ENCODE measurements at places on chromosomes 11 and 22.

GRCh38 chr22:28547132-28547842 lies 132.4 kb downstream of the TTC28 start:
- no peak for DNase-seq

DNA sequence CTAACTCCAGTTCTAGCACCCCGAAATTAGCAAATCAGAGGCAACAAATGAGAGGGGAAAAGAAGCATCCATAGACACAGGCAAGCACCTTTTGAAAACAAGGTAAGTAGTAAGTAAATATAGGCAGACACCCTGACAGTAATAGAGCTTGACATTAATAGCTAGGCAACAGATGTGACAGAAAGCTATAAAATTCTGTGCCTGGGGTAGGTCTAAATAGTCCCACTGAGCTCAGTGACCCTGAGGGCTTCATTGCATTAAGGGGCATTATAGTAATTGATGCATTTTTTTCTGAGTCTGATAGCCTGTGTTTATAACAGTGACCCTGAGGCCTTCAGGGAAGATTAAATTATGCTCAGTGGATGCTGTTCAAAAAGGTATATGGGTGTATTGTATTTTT lies 197.1 kb downstream of the HIPK3 start:
- DNase-seq: no peak

DNA sequence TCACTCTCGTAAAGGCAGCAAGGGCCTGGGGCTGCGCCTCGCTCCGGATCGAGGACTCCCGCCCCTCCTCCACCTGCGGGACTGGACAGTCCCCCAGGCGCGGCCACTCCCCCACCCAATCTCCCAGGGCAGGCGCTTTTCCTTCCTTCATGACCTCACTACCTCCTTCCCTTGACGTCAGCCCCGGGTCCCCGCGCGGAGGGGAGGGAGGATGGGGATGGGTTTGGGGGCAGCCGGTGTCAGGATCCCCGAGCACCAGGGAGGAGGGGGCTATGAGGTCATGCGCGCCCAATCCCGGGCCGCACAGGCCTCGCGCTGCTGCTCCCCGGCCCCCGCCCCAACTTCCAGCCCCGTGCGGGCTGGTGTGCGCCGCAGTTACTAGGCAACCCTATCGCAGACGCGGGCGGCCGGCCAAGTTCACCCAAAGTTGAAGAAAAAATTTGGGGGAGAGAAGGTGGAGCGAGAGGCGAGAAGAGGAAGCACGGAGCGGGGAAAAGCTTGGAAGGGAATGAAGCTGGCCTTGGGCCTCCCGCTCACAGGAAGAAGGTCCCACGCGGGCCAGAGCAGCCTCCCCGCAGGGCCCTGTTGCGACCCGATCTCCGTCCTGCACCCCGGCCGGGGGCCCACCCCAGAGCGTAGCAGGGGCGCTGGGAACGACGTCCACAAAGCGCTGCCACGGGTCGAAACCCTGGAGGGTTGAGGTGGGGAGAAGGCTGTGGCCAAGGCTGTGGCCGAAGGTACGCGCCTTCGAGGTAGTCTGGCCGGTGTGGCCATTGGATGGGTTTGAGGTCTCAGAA lies 8.3 kb downstream of the WT1 start:
- DNase-seq: no peak

- no peak for DNase-seq
Observed at GRCh38 chr11:88827018-88827676, 238.6 kb downstream of the GRM5 start.

DNA sequence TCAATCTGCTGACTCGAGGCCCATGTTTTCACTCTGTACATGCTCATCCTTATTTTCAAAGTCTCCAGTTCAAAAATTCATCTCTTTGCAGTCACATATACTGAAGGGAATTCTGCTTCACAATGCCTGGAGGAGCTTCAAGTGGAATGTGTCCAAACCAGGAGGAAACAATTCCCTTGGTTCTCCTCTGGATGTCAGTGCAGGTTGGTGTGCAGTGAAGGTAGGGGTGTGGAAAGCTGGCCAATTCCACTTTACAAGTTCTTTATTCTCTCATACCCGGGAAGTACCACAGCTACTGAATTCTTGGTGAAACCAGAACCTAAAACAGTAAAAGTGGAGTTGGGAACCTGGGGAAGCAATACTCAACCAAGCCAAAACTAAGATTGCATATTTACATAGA lies 57.3 kb downstream of the BDNF start:
- DNase-seq: no peak

- no peak for DNase-seq
Observed at GRCh38 chr11:59198726-59199125, 14.0 kb downstream of the MPEG1 start.

DNA sequence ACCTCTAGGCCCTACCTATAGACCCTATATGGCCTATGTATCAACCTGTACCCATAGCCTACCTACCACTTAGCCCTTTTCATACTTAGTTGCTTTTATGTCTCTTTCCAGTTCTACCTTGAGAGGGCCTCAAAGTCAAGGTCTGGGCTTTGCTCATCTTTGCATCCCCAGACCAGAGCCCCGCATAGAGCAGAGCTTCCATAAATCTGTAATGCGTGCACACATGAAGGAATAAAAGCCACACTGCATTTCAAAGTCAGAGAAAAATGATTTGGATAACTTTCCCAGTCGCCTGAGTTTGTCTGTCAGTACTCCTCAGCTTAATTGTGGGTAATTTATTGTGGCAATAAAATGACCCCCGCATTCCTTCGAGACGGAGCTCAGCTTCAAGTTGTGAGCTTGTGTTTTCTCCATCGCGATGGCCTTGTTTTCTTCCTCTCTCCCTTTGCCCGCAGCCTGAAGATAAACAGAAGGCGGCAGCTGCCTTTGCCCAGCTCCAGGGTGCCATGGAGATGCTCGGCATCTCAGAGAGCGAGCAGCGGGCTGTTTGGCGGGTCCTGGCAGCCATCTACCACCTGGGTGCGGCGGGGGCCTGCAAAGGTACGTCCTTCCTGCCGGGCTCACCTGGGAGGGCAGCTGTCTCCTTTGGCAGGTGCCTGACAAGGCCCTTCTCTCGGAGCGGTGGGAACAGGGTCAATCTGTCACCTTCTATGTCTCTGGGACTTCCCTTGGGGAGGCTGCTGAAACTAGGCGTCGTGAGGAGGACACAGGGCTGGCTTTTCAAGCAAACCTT lies 55.7 kb downstream of the MYO18B start:
- DNase-seq: no peak

GRCh38 chr11:89321401-89321800 lies 143.7 kb downstream of the TYR start:
- DNase-seq: no peak

DNA sequence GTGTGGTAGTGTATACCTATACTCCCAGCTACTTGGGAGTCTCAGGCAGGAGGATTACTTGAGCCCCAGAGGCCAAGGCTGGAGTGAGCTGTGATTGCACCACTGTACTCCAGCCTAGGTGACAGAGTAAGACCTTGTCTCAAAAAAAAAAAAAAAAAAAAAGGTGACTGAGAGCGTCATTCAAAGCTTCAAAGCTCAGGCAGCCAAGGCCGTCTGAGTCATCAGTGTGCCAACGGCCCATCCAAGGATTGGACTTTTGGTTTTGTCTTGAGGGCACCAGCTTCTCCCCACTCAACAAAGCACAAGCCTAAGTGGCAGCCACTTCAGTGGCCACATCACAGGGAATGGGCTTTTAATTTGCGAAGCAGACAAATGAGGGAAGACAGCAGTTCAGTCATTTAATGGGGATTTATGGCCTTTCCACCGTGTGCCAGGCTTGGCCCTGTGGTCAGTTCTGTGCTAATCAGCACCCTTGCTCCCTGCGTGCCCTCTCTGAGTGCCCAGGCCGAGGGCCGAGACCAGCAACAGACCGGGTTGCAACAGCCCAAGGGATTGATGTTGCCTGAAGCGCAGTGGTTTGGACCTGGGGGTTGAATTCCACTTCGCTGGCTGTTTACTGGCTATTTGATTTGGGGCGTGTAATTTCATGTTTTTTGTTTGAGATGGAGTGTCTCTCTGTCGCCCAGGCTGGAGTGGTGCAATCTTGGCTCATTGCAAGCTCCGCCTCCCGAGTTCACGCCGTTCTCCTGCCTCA lies 30.2 kb upstream of the CRYBB3 start:
- DNase-seq: no peak

DNA sequence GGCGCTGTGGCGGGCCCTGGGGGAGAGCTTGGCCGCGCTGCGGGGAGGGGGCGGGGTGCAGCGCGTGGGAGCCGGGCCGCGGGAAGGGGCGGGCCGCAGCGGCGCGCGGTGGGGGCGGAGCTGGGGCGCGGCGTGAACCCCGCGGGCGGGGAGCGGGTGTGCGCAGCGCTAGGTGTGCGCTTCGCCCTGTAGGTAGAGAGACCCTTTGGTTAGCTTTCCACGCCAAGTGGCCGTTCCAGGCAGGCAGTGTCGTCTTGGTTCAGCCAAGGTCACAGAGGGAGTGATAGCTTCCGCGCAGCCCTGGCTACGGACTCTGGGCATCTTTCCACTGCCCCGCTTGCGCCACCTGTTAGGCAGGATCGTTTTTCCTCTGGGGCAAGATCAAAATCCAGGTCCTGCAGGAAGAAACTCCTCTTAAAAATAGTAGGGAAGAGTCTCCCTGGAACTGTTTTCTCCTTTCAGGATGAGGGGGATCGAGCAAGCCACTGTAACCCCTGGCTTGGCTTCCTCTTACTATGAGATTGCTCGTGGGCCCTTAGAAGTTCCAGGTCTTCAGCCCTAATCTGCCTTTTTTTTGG lies 434 bp downstream of the BANF1 start:
- DNase-seq: no peak

DNA sequence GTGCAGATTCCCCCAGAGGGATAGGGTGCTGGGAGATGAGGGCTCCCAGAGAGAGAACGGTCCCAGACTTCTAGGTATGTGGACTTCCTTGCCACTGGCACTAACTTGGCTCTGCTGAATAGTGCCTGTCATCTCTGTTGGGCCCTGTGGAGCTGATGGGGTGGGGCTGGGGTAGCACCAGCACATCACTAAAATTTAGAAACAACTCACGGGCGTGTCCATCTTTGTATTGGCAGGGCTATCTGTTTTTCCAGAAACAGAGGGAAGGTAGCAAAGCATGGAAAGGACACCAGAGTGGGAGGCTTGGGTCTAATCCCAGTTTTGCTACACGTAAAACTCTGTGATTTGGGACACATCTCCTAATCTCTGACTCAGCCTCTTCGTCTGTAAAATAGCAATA lies 25.8 kb downstream of the SWAP70 start:
- DNase-seq: no peak
